ENCODE measurements at places on chromosomes 4 and X.

DNA sequence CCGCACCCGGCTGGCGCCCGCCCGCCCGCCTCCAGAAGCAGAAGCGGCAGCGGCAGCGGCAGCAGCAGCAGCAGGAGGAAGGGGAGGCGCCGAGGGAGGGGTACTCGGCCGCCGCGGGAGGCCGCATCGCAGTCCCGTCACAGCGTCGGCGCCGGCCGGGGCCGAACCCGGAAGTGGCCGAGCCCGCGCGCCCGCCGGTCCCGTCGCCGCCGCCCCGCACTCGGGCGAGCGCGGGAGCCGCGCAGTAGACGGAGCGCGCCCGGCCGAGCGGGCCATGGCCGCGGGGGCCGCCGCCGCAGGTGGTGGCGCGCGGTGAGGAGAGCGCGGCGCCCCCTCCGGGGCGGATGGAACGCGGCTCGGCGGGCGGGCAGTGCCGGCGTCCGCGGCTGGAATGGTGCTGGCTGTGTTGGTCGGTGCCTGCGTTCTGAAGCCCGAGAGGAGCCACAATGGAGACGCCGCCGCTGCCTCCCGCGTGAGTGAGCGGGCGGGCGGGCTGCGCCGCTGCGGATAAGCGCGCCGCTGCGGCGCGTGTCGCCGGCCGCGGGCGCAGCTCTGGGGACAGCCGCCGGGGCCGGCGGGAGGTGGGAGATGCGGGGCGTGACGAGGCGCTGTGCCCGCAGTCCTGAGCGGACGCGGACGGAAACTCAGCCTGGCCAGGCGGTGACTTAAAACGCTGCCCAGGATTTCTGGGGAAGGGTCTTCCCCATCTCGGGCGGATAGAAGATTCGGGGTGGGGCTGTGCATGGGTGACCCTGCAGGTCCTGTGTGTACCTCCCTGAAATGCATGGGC is at the start of gene KLHL2:
TSS of gene KLHL2 (plus strand) at position 131 of the 790 bp plus-strand sequence. CDS start at position 447, 316 bp downstream.
- peak; percentile 61 for DNase-seq

DNA sequence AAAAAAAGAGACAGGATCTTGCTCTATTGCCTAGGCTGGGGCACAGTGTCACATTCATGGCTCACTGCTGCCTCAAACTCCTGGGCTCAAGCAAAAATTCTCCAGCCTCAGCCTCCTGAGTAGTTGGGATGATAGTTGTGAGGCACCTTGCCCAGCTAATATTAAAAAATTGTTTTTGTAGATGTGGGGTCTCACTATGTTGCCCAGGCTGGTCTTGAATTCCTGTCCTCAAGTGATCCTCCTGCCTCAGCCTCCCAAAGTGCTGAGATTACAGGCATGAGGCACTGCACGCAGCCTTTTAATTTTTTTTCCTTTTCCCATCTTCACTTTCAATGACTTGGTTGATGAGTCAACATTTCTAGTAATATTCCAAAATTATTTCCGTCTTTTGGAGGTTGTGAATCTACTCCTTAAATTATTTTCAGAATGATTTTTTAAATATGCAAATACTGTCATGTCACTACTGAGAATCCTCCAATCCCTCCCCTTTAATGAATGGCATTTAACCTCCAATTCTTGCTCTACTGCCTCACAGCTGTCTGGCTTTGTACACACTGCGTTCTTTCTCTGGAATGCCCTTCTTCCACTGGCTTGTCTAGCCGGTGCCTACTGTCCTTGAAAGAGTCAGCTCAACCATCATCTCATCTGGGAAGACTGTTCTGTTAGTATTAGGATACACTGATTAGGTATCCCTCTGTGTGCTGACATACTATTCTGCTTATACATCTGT is 27.5 kb upstream of the DCTD start:
- no peak for DNase-seq

GRCh38 chr4:24285759-24286158 is 298.6 kb downstream of the DHX15 start:
- DNase-seq, result no peak

DNA sequence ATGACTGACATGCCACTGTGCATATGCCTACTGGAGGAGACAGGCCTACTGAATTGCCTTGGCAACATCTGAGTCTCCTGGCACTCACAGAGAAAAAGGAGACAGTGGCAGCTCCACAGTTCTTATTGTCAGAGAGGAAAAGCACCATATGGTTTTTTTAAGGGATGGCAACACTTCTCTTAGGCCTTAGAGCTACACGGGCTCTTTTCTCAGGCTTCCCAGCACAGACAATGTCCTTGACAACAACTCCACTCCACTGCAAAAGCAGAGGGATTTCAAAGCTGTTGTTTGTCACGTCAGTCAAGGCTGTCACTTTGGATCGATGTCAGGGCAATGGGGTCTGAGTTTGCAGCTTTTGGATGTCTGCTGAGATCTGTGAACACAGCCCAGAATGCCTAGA is 4.7 kb upstream of the CLCN4 start:
- DNase-seq, result no peak

GRCh38 chrX:45323387-45323786 is 122.7 kb upstream of the DIPK2B start:
- DNase-seq, result no peak

- no peak for DNase-seq
These were observed 125.1 kb downstream of the PDS5A start for GRCh38 chr4:39852636-39853035.

DNA sequence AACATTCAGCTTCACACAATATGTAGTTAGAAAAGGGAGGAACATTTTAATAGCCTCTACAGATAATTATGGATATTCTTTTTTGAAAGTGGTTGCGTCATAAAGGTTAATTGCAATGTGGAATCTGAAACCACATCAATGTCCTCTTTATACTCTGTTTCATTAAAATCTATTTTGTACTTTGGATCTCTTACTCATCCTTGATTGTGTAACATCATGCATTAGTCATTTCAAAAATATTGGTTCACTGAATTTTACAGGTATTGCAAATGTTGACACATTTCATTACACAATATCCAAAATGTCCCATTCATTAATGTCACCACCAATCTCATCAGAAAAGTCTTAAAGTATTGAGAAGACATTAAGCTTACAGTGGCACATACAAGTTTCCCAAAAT is 62.7 kb upstream of the USP9X start:
- no peak for DNase-seq

- DNase-seq, result no peak
These were observed 11.1 kb upstream of the MAB21L2 start for GRCh38 chr4:150570862-150571261.

GRCh38 chr4:46844325-46844917 is 64.6 kb downstream of the COX7B2 start:
- peak; percentile 28 for DNase-seq

DNA sequence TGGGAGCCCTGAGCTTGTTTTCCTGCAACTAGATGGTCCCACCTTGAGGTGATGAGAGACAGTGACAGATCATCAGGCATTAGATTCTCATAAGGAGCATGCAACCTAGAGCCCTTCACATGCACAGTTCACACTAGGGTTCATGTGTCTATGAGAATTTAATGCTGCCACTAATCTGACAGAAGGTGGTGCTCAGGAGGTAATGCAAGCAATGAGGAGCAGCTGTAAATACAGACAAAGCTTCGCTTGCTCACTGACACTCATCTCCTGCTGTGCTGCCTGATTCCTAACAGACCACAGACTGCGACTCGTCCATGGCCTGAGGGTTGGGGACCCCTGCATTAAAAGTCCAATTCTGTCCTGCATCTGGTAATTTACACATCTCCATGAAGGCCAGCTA is 141.6 kb downstream of the KCNIP4 start:
- no peak for DNase-seq

DNA sequence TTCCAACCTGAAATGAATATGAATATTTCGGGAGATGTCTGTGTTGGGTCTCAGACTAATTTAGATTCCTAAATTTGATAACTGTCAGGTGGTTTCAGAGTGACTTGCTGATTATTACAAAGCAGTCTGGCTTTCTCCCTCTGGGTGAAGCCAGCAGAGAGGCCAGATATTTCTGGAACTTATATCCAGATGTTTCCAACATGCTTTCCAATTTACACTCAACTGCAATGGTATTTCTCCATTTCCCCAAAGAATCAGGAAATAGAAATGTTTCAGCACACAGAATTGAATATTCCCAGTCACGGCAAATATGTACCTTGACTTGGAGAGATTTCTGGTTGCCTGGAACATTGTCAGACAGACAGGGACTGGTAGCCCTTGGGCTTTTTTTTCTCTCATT is 48.5 kb upstream of the EGFL6 start:
- no peak for DNase-seq

Data from progenitor cell of endocrine pancreas (in vitro differentiated cells).